H9 (cell line): ENCODE measurements at places on chromosomes 4 and X.
A peak's percentile ranks its signal among the peaks of the same experiment; 100 is the strongest.

GRCh38 chr4:110310795-110311194 is 112.4 kb upstream of the ELOVL6 start:
- DNase-seq: no peak

DNA sequence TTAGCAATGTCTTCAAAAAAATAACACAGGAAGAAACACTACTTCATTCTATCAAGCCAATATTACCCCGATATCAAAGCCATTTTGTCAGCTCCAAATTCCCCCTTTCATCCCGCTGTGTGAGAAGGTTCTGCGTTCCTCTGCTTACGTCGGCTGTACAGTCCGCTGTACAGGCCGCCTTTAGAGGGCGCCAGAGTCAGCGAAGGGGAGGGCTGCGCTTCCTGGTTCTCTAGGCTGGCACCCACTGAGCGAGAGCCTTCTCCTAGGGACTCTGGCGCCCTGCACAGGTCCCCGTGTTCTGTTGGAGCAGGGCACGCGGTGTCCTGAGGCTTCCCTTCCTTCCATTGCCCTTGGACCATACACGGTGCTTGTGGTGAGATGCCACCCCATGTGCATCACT is 25.3 kb upstream of the CT45A1 start:
- peak; percentile 43 for DNase-seq

DNA sequence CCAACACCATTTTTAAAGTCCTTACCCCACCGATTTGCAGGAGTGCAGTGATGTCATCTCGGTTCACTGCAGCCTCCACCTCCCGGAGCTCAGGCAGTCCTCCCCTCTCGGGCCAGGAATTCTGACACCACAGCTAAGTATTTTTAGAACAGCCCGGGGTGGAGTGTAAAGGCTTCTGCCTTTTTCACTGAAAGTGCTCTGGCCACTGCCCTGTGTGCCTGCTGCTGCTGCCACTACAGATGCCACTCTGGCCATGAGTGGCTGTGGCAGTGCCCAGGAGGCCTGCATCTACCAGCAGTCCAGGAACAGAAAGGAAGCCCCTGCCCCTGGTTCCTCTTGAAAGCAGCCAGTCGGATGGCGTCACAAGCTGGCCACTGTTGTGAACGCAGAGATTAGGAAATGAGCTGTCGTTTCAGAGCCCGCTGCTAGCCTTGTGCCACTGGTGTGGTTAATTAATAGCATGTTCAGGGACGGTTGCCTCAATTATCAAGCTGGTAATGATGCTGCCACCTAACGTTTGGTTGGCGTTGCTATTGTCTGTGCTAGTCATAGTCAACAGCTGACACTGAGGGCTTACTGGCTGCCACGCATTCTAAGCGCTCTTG is 23.6 kb upstream of the TBC1D14 start:
- DNase-seq: no peak

DNA sequence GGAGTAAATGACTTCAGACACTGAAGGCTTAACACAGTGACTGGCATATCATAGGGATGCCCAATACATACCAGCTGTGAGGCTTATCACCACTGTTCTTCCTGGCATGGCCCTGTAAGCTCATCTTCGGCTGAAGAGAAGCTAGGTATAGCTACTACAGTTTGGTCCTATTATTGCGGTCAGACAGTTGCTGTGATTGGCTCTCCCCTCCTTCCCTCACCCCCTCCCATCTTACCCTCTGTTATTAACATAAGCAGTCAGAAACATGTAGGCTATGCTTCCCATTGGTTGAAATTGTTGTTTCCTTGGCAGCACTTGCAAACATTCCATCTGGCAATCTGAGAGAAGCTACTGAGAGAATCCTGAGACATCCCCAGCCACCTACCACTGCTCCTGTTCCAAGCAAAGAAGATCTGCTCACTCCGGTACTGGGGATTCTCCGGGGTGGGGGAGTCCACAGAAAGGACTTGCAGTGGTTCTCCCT is at the start of gene AKAP14:
Gene AKAP14, plus strand, starts transcription at position 51 of the 484 bp plus-strand sequence. CDS start 7,331 bp downstream, outside the sequence.
- peak; percentile 46 for DNase-seq

DNA sequence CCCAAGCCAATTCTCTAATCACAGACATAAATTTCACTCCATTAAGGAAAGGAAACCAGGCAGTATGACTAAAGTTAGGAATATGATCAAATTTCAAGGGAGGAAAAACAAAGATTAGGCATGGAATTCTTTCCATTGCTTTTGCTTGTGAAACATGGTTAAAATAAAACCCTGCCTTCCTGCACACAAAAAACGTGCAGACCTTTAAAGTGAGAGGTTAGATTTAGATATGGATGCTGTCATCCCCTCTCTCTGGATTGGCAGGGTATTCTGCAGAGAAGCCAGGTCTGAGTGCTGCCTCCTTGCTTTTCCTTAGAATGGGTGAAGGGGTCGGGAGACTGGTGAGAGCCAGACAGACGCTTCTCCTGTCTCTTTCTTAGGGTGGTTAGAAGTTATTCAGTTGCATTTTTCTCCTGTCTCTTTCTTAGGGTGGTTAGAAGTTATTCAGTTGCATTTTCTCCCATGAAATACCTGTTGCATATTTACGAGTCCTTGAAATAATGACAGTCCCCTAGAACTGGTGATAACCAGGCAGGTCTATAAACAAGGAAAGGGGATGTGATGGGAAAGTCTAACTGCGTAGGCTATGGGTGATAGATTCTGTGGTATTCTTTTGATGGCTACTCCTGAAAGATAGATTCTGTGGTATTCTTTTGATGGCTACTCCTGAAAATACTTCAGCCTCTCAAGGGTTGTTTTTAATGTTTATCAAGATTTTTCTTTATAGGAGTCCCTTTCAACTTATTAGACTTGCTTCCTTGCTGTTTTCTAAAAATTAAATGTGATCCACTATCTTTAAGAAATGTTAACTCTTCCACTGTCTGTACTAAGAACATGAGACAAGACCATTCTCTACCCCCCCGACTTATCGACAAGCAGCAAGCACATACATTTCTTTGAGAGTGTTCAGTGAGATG is 163.6 kb downstream of the SPRY1 start:
- no peak for DNase-seq

GRCh38 chr4:5024673-5025072 is 5.4 kb upstream of the CYTL1 start:
- DNase-seq: no peak

DNA sequence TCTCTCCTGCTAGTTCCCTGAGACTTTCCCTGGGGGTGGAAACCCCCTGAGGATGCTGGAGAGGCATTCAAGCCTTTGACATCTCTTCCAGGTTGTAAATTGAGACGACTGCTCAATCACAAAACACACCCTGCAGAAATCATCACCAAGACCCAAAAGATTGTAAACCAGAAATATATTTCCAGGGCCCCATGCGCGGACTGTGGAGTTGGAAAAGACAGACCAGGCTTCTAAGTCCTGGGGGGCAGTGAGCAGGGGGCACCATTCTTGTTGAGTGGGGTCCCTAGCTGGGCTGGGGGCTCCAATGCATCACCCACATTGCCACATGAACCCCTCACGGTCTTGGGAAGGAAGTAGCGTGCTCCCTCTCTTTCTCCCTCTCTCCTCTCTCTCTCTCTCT is 87.9 kb upstream of the C4orf50 start:
- no peak for DNase-seq
